ENCODE measurements at places on chromosomes 4 and X.

GRCh38 chrX:103461156-103461555 lies 58.1 kb downstream of the RAB40A start:
- DNase-seq: no peak

DNA sequence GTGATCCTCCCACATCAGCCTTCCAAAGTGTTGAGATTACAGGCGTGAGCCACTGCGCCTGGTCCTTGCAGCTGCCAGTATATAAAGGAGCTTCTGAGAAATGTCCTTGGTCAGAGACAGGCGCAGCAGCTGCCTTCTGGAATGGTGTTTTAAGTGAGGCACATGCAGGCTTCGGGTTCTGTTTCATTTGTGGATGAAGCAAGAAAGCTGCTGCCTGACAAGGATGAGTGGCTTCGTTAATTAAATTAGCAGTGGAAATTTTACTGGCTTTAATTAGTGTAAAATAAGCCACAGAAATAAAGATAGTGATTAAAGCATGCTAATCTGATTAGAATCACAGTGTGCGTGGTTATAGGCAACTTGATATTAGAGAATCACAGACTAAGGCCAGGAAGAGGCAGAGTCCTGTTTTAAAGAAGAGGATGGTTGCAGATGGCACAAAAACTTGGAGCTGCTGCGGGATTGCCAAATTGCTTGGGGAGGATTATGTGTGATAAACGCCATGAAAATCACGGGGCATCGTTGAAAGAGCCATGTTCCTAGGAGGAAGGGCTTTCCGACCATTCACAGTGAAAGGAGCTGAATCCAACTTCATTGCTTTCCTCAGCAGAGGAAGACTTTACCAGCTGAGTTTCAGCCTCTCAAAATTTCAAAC lies 348.4 kb upstream of the FAT1 start:
- DNase-seq: no peak

GRCh38 chr4:76207549-76207948 lies 6.1 kb downstream of the SCARB2 start:
- no peak for DNase-seq

- peak; percentile 45 for DNase-seq
These were observed 28.1 kb downstream of the FAM9A start for GRCh38 chrX:8773117-8773516.

GRCh38 chr4:8268211-8268610 lies 1.3 kb upstream of the HTRA3 start:
- DNase-seq: no peak

GRCh38 chr4:73822812-73823504 lies 13.5 kb upstream of the CXCL6 start:
- no peak for DNase-seq

- no peak for DNase-seq
These were observed 275.2 kb downstream of the SPRY1 start for GRCh38 chr4:123671636-123672404.

GRCh38 chr4:152693871-152694270 lies 14.1 kb upstream of the TMEM154 start:
- no peak for DNase-seq

DNA sequence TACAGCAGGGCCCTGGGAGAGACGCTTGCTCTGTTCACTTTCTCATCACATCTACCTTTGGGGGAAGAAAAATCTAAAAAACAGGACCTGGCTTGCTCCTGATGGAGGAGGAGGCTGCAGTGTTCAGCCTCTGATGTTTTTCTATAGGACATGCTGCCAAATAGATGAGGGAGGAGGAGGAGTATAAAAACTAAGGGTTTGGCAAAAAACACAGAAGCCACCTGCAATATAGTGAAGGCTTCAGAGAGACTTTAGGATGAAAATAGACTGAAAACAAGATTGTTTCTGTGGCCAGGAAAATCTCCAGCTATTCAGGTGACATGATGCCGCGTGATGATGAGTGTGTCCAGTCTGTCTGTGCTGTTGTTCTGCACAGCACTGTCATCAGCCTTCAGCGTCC lies 160.6 kb downstream of the PTTG2 start:
- DNase-seq: no peak

DNA sequence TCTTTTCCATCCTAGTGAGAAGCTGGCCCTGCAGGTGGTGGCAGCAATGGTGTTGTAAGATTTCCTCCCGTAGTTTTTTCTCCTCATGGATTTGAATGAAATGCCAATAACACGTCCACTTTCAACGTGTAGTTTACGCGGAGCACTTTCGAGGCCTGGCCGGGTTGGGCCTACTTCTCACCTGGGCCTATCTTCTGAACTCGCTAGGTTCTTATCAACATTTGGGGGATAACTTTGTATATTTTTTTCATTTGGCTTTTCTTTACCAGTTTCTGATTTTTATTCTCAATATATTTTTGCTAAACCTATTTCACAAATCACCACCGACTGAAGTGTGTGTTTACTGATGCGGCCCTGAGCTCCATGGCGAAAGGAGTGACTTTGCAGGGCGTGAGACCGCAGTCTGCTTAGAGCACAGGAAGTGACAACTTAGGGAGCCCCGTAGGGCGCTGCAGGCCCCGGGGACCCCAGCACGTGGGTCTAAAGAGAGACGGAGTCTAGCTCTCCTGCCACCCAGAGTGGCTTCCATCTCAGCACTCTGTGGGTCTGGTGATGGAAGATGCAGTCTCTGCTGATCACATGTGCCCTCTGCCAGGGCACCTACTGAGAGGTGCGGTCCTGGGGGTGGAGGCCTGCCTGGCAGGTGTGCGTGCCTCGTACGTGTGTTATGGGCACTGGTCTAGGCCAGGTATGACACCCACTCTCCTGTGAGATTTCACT lies 29.1 kb downstream of the NELFA start:
- DNase-seq: no peak

- DNase-seq: peak; percentile 72
These were observed 110.6 kb downstream of the DCTD start for GRCh38 chr4:182806259-182807252.

DNA sequence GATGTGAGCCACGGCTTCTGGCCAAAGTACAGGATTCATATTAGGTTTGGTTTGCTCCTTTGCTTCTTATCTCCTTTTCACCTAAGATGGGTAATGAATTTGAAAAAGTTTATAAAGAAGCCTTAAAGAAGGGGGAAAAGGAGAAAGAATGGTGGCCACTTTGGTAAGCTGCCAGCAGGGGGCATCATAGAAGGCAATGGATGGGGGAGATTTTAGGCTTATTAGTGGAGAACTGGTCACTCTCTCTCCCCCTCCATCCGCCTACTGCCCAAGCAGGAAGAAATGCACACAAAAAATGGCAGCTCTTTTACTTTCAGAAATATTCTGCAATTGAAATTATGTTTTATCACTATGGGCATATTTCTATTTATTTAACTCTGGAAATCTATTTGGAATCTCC lies 32.0 kb downstream of the SPARCL1 start:
- peak; percentile 5 for DNase-seq

DNA sequence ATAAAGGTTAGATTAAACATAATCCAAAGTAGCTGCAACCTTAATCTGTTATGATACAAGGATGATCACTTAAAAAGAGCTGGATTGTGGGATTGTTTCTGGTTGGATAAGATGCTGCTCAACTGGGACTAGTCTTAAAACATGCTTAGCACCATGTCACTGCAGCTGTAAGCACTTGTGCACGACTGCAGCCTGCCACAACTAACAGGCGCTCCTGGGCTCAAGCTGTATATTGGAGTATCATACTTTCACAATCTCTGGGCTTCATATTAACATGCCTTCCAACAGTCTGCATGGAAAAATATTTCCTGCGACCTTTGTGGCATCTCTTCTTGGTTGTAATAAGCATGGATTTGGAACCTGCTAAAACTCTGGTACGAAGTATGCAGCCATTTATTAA lies 493.0 kb upstream of the PITX2 start:
- no peak for DNase-seq

DNA sequence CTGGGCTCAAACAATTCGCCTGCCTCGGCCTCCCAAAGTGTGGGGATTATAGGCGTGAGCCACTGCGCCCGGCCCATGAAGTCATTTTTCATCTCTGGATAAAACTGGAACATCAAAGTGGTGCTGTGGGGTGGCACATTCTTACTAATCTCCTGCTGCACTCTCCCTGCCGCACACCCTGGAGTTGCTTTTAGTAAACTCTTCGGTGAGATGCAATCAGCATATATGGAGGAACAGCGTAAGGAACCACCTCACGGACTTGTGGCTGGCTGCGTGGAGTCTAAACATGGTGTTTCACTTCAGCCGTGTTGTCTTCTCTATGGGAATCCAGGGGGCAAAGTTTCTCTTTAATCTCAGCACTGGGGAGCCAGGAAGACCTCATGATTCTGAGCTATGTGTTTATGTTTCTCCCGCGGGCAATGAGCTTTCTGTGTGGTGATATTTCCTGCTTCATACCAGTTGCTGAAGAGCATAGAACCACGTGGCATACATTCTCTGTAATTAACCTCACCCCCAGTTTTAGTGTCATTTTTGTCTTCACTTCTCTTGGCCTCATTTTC lies 2.1 kb upstream of the RHOH start:
- peak; percentile 59 for DNase-seq

- DNase-seq: no peak
These were observed 18.2 kb downstream of the FTHL17 start for GRCh38 chrX:31053621-31054020.

DNA sequence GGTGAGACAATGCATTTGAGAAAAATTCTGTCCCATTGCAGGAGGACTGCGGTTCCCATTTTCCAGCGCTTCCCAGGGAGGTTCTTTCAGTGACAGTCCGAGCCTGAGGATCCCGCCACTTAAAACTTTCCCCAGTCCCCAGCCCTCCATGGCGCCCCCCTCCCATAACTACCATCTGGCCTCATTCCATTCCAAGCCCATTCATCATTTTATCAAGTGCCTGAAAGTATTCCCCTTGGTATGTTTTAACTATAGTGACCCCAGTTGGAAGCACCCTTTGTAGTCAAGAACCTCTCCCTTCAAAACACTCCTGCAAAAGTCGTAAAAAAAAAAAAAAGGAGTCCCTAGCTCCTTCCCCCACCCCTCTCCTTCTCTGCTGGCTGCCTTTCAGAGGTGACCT lies 1.2 kb downstream of the RASL11B start:
- DNase-seq: no peak

DNA sequence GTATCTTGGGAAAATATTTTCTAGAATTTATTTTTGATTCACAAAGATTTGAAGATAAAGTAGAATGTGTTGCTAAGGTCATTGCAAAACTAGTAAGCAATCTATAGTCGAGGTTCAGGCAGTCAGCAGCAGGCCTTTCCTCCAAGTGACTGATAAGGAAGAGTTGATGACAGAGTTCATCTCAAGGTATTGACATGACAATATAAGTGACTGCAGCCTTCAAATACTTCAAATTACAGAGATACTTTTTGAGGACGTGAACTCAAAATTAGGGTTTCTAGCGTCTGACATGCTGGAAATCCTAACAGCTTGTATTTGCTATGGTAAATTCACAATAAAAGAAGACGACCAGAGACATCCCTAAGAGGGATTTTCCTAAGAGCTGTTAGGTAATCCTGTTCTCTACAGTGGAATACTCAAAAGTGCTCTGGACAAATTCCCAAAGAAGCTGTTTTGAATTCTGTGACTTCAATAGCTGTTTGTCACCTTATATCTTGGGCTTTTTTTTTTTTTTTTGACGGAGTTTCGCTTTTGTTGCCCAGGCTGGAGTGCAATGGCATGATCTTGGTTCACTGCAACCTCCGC lies 7.4 kb downstream of the ARHGAP10 start:
- DNase-seq: no peak

- DNase-seq: no peak
These were observed 153.8 kb upstream of the AGA start for GRCh38 chr4:177596035-177596434.

DNA sequence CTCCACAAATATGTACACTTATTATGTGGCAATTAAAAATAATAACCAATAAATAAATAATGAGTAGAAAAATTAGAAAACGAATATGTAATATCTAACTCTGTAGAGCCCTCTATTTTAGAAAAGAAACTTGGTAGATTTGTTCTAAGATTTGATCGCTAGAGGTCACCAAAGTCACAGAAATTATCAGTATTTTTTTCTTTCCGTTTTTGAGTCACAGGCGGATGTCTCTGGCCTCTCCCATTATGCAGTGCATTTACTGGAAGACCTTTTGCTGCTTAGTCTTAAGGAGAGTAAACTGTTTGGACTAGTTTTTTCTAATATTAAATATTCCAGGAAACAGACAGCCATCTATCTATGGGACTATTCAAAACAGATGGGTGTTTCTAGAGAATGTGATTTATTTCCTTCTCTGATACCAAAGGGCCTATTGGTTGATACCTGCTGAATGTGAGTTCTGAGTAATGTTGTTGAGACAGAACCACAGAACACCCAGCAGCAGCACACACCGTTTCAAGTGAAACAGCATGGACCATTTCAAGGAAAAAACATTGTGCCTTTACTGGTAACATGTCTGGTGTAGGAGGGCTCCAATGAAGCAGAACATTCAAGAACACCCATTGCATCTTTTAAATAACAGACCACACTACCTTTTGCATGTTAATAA lies 34.0 kb upstream of the GYPA start:
- DNase-seq: peak; percentile 19

GRCh38 chrX:153939573-153939972 lies 4.7 kb upstream of the NAA10 start:
- no peak for DNase-seq

DNA sequence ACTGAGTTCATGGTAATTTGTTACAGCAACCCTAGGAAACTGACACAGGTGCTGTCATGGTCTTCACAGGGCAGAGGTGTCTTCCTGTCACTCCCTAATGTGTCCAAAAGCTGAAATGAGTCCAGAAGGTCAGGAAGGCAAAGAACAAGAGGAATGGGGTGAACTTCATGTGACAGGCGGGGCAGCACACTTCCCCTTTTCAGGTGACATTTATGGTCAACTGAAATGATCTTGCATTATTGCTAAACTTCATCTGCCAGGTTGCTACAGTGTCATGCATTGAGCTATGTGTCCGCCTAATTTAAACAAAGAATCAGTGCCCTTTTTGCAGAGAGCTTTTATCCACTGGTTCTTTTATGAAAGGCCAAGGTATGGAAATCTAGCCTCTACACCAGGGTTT lies 15.9 kb upstream of the CCDC149 start:
- no peak for DNase-seq

GRCh38 chrX:79065696-79066095 lies 78.8 kb upstream of the GPR174 start:
- no peak for DNase-seq

DNA sequence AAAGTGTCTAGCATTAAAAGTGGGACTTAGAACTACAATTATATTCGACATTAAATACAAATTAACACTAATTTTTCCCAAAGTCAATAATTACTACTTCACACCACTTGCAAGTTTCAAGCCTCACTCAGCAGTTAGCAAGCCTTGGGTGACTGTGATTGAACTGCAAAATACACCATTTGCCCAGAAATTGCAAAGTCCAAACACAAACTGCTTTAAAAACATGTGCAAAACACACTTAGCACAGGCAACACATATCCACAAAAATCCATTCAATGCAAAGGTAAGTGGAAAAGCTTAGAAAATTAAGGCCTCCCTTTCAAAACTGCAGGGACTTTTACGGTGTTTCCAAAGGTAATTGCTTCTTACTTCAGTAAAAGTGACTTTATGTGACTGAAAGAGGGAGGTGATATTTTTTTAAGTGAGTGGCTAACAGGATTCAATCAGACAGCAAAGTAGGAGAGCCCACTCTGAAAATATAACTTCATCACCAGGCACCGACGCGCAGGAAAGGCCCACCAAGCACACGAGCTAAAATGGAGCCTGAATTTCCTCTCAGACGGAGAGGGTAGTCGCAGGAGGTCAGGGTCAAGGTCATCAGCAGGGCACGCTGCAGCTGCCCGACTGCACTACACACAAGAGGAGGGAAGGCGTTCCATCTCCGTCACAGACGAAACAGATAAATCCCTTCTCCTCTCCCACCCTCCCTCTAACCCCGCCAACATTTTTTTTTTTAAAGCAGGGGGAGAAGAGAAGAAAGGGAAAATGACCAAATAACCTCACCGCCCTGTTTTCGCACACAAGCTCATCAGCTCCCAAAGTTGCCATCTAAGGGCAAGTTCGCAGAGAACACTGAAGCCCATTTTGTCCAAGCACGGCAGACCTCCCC lies 3.1 kb downstream of the ZNF827 start:
- DNase-seq: peak; percentile 26
